GM06990 (cell line): ENCODE measurements at places on chromosomes 4 and X.

DNA sequence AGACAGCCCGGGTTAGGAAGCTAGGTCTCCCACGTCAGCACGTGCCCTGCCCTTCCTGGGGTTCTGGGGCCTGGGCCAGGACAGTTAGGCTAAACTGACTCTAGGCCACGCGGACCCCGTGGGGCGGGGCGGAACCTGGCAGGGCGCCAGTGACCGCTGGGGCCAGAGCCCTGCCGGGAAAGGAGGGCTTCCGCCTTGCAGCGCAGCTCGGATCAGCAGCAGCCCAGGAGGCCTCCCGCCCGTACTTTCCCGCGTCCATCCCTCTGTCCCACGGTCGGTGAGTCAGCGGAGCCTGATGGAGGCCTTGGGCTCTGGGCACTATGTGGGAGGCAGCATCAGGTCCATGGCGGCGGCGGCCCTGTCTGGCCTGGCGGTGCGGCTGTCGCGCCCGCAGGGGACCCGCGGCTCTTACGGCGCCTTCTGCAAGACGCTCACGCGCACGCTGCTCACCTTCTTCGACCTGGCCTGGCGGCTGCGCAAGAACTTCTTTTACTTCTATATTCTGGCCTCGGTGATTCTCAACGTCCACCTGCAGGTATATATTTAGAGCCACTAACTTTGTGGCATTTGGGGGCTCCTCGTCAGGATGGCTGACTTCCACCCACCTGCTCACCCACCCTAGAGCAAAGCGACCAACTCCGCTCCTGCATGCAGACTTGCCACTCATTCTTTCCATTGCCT is at the start of gene SMIM10:
TSS of gene SMIM10 (plus strand) at position 191 of the 681 bp plus-strand sequence. CDS start at position 296, 105 bp downstream.
- DNase-seq, result peak; percentile 32

DNA sequence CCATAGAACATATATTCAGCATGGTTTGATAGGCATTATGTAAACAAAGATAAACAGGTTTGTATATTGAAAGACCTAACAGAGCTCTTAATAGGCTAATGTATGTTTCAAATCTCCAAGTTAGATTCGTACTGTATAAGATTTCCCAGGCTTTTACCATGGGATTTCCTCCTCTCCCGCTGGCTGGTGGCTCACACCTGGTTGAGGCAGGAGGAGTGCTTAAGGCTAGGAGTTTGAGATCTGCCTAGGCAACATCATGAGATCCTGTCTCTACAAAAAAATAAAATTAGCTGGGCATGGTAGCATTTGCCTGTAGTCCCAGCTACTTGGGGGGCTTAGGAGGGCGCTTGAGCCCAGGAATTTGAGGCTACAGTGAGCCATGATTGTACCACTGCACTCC is 5.4 kb downstream of the CPE start:
- DNase-seq, result no peak

DNA sequence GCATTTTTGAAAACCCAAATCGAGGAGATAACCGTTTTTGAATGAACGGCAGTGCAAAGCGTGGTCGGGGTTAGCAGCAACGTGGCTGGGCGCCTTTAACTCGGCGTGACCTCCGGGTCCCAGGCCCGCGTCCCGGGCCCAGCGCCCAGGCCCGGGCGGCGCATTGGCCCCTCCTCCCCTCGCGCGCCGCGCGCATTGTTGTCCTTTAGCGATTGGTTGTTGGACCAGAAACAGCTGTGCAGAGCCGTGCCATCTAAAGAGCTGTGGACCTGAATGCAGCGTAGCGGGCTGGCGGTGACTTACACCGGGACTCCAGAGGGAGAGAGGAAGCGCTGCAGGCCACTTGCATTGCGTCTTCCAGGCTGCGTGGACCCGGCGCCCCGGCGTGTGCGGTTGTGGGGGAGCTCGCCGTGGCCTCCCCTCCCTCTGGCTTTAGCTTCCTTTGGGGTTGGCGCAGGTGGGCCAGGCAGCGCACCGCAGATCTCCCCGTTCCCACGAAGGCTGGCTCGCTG is at the start of gene STOX2:
TSS of gene STOX2 (plus strand) at position 227 of the 512 bp plus-strand sequence. CDS start 1,484 bp downstream, outside the sequence.
- DNase-seq, result no peak

GRCh38 chr4:85209161-85209560 is 242.7 kb upstream of the WDFY3 start:
- DNase-seq, result no peak

- DNase-seq, result no peak
These were observed 14.3 kb downstream of the FAM53A start for GRCh38 chr4:1669850-1670249.

DNA sequence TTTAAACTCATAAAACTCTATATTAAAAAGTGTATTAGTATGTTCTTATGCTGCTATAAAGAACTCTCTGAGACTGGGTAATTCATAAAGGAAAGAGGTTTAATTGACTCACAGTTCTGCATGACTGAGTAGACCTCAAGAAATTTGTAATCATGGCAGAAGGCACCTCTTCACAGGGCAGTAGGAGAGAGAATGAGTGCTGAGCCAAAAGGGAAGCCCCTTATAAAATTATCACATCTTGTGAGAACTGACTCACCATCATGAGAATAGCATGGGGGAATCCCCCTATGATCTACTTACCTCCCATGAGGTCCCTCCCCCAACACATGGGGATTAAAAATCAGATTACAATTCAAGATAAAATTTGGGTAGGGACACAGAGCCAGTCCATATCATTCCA is 463.2 kb downstream of the KLHL13 start:
- DNase-seq, result no peak

- DNase-seq, result no peak
These were observed 396.7 kb downstream of the FSTL5 start for GRCh38 chr4:161767116-161767515.

- DNase-seq, result no peak
These were observed 79.0 kb downstream of the SOX3 start for GRCh38 chrX:140425712-140426395.

DNA sequence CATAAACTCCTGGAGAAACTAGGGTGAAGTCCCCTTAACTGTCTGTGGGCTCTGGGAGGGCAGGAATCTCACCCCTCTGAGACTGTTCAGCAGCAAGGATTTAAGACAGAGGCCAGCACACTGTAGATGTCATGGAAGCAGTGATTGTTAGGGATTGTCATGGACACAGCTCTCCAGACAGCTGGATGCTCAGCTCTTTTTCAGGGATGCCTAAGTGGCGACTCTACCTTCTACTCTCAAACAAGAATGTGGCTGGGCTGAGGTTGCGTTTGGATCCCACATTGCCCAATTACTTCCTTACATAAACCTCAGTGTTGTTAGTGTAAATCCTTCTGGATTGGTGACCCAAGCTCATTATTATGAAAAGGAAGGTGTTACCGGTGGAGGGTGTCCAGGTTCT is 291.9 kb upstream of the VCX3A start:
- no peak for DNase-seq

DNA sequence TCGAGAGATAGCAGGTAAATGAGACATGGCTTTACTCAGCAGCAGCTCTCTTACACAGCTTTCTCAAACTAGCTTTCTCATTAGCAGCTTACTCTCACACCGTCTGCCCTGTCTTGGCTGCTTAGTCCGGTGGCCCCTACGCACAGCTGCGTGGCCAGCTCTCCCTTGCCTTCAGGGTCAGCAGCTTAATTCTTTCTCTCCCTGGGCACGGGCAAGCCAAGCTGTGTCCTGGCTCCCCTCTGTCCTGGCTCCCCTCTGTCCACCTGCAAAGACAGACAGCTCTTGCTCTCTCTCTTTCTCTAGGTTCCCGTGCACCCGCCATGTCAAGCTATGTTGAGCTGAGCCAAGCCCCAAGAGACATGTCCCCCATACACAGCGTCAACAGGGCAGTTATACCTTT is 39.4 kb downstream of the ZNF185 start:
- no peak for DNase-seq

DNA sequence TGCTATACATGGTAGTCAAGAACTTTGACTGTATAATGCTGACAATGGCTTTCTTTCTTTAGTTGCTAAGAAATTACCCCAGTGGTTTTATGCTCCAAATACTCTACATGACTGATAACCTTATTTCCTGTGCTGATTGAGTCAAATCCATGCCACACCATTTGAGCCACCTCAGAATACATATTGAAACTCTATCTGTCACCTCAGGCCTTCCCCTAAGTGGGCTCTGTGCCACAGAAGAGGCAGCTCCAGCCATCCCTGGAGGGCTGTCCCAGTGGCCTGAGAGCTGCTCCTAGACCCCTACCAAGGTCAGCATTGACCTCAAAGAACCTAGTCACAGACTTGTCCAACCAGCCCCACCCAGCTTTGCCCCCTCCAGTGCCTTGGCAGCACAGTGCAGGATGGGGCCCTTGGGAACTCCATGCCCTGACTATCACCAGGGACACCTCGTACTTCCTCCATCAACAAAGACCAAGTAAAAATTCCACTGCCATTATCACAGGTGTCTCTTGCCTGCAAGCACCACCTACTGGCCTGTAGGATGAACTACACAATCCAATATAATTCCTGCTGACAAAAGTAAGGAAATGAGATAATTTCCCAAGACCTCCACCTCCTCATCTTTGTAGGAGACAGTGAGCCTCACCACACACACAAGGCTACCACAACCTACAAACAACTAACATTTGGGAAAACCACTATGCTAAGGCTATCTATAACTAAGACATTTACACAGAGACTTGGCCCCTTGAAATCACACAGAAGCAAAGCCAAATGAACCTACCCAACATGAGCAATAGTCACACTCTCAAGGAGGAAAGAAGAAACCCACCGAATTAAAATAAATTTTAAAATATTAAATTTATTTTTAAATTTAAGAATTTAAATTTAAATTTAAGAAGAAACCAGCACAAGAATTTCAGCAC is 239.9 kb downstream of the NKX6-1 start:
- peak; percentile 39 for DNase-seq

- peak; percentile 81 for DNase-seq
These were observed 21.0 kb upstream of the BCORL1 start for GRCh38 chrX:129961180-129962083.

DNA sequence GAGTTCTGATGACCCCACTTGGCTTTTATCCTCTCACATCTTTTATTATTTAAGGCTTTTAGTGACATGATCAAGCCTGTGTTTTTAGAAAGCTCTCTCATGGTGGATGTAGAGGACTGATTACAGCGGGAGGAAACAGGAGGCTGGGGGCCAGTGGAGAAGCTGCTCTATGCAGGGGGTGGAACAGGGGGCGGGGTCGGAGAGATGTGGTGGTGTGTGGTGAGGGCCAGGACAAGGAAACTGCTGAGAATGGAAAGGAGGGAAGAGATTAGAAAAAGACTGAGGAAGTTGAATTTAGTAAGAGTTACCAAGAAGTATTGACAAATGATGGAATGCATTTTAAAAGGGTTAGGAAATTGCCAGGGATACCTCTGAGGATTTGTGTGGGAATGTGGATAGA is 292.2 kb downstream of the ZIC3 start:
- no peak for DNase-seq

DNA sequence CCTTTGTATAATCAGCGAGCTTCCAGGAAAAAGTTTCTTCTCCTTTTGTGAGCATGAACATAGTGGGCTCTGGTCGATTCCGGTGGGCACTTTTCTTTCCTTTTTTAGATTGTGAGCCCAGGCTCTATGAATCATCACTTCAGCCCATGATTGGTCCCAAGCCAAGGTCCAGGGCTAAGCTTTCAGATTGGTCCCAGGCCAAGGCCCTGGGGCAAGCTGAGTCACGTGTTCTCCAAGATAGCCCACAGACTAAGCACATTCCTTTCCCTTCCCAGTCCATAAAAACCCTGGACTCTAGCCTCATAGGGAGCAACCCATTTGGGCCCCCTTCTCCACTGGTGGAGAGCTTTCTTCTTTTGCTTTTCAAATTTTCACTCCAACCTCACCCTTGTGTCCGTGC is 430.5 kb downstream of the NAP1L3 start:
- no peak for DNase-seq

- DNase-seq, result no peak
These were observed at the start of gene ATOH1 for GRCh38 chr4:93828332-93828994. TSS of gene ATOH1 (plus strand) at chr4:93828753. CDS start at chr4:93828927, 174 bp downstream.

DNA sequence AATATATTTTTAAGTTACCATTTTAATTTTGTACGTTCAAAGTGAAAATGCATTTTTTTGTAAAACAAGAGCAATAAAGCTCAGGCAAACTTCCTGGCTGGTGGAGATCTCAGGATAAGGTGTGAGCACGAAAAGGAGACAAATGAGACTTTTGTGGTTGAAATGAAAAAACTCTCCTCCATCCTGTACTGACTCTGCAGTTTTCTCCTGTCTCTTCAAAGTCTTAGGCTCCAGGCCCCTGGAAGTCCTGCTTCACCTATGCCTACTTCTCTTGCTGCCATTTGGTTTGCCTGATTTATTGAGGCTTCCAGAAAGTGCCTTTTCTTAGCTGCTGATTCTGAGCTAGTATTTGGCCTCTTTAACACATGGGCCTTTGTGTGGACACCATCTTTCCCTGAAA is 77.7 kb downstream of the MAML3 start:
- no peak for DNase-seq

GRCh38 chrX:136819031-136819703 is 38.4 kb upstream of the ARHGEF6 start:
- no peak for DNase-seq

GRCh38 chr4:6658597-6659075 is 18.2 kb downstream of the MRFAP1 start:
- peak; percentile 48 for DNase-seq

- no peak for DNase-seq
These were observed 42.5 kb downstream of the MAMLD1 start for GRCh38 chrX:150405576-150405975.

GRCh38 chr4:38856046-38856445 is 571 bp downstream of the TLR6 start:
- DNase-seq, result peak; percentile 46

DNA sequence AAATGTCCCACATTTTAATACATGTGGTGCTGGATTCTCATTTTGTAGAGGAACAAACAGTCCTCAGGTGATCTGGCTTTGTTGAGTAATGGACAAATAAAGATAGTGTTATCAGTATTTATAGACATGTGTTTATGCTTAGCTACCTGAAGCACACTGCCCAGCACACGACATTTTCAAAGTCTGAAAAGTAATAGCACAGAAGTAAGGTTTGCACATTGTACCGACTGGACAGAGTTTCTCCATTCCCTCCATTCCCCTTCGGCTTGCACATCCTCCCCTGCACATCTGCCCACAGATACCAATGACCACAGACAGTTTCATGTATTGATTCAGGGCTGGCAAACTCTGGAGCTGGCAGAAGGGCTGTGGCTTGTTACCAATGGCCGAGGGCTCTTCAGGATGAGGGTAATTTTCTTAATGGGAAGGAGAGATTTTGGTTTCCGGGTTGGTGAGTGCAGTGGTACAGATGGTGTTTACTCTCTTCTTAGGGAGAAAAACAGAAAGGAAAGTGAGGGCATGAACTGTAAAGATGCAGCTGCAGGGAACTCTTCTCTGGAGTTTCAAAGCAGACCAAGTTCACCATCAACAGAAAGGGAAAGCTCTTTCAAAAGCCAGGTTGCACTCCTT is 2.3 kb downstream of the GRPR start:
- no peak for DNase-seq

- no peak for DNase-seq
These were observed 290.6 kb downstream of the ZNF674 start for GRCh38 chrX:46254641-46255040.

GRCh38 chr4:144872508-144873225 is 225.3 kb downstream of the ANAPC10 start:
- no peak for DNase-seq
